ENCODE measurements at places on chromosomes 1 and 21.
A peak's percentile ranks its signal among the peaks of the same experiment; 100 is the strongest.

GRCh38 chr1:113515498-113515897 is 125.2 kb downstream of the MAGI3 start:
- no peak for DNase-seq

GRCh38 chr1:5769146-5769545 is 223.1 kb downstream of the NPHP4 start:
- DNase-seq = no peak

- no peak for DNase-seq
These were observed 1.1 kb downstream of the RASAL2 start for GRCh38 chr1:178094739-178095645.

DNA sequence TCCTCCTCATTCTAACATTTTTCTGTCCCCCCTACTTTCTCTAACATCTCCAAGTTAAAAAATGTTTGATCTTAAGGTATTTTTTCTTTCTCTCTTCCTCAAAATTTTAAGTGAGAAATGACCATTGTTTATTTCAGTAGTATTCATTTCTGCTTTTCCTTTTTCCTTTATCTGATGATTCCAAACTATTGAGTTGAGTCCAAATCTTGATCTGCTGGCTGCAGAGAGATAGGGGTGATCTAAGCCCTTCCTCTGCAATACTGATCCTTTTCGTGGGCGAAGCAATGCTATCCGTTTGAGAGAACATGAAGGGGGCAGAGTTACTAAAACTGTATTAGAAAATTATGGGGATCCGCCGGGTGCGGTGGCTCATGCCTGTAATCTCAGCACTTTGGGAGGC is 516 bp upstream of the NMNAT2 start:
- DNase-seq = no peak

- no peak for DNase-seq
These were observed 93.9 kb upstream of the BEND5 start for GRCh38 chr1:48870596-48870995.

GRCh38 chr1:108643492-108644335 is 17.2 kb downstream of the HENMT1 start:
- peak; percentile 27 for DNase-seq

GRCh38 chr1:11804666-11805421 is 920 bp downstream of the MTHFR start:
- DNase-seq = peak; percentile 47

DNA sequence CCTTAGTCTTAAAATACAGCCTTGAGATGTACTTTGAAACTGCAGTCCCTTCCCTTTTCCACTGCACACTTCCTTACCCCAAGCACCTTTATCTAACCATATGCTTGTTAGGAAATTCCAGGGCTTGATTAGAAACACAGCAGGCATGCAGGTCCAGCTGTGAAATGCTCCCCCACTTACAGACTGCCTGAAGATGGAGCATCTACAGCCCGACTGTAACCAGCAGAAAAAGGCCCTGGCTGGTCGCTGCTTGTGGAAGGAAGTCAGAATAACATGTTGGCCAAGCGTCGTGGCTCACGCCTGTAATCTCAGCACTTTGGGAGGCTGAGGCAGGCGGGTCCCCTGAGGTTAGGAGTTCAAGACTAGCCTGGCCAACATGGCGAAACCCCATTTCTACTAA is 37.2 kb downstream of the VN1R5 start:
- no peak for DNase-seq

GRCh38 chr1:207763091-207763490 is 11.2 kb downstream of the CD46 start:
- DNase-seq = no peak
